ENCODE measurements at places on chromosomes 2 and 18.

- no peak for DNase-seq
These were observed 14.3 kb upstream of the ANKRD53 start for GRCh38 chr2:70964133-70964532.

DNA sequence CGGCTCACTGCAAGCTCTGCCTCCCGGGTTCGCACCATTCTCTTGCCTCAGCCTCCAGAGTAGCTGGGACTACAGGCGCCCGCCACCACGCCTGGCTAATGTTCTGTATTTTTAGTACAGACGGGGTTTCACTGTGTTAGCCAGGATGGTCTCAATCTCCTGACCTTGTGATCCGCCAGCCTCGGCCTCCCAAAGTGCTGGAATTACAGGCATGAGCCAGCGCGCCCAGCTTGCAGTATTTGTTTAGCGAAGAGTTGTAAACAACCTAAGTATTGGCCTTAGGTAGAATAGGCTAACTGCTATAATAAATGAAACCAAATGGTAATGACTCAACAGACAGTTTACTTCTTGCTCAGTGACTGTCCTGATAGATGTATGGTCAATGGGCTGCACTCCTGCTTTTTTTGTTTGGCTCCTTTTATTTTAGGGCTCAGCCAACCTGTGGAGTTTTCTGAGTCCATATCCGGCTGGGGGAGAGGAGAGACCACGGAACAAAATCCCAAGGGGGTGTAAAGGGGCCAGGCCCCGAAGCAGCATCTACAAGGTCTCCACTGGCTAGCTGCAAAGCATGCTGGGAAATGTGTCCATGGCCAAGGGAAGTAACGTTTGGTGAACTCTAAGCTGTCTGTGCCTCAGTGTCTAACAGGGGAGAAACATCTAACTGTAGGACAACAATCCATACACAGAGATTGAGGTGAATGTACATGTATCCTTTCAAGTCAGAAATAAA is 841.0 kb upstream of the ID2 start:
- no peak for DNase-seq

GRCh38 chr18:69469444-69469919 is 68.8 kb downstream of the DOK6 start:
- peak; percentile 19 for DNase-seq

- DNase-seq: no peak
These were observed 472.6 kb downstream of the DLGAP1 start for GRCh38 chr18:3982541-3982940.

GRCh38 chr2:60818272-60818671 is 62.2 kb downstream of the PAPOLG start:
- DNase-seq: no peak

DNA sequence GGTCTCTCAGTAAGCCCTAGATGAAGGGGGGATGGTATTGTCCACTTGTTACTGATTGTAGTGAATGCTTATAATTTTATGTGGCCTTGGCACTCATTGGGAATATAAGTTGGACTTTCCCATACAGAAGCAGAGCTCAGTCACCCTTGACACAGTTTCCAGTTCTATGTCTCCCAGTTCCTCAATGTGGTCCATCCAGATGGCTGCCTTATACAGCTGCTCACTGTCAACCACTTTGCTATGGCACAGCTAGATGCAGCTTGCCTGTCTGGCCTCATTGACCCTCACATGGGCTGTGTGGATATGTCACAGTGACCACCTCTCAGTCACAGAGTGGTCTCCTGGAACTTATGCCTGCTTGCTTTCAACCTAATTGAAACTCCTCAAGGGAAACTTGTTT is 21.7 kb downstream of the SLC39A6 start:
- DNase-seq: no peak

DNA sequence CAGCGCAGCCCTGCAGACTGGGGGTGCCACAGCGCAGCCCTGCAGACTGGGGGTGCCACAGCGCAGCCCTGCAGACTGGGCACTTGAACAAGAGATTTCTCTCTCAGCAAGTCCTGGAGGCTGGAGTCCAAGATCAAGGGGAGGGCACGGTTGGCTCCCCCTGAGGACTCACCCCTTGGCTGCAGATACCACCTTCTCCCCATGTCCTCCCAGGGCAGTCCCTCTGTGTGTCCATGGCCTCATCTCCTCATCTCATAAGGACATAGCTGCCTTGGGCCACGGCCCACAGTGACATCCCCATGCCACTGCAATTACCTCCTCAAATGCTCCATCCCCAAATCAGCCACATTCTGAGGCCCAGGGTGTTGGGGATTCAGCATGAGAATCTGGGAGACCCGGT is 98.2 kb downstream of the TPO start:
- no peak for DNase-seq

DNA sequence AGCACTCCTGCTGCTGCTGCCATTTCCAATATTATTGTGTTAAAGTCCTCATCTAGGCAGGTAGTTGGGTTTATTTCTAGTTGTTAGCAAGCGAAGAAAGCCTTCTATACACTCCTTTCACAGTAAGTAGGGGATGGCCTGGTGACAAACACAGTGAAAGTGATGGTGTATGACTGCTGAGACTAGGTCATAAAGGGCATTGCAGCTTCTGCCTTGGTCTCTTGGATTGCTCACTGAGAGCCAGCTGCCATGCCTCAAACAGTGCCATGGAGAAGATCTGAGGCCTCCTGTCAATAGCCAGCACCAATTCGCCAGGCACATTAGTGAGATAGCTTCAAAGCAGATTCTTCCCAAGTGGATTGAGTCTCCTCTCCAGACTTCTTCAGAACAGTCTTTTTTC is 27.6 kb upstream of the MSTN start:
- no peak for DNase-seq

GRCh38 chr2:257429-257828 is 6.4 kb downstream of the SH3YL1 start:
- no peak for DNase-seq

Data from stimulated activated CD4-positive, alpha-beta T cell treated with anti-CD3 and anti-CD28 coated beads, Interleukin-1b, Interleukin-23, amount 100 ng/mL, for 4 hours (primary cell).